ENCODE measurements at places on chromosomes 13 and 19.

DNA sequence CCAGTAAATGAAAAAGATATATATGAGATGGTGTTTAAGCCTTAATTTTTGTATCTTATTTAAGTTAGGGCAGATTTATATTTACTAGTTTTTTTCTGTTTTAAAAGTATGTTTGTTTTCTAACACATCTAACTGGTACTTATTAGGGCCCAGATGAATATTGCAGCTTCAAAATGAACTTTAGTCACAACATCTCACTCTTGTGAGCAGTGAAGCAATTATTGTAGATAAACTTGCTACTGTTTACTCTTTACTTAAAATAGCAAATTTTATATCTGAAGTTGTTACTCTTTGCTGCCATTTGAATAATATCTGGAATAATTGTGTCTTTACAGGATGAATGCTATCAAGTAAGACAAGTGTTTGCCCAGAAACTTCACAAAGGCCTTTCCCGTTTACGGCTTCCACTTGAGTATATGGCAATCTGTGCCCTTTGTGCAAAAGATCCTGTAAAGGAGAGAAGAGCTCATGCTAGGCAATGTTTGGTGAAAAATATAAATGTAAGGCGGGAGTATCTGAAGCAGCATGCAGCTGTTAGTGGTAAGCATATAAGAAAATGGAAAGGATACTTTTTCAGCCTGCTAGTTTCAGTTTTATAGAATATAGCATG lies 166.8 kb downstream of the PDS5B start:
- DNase-seq: no peak

DNA sequence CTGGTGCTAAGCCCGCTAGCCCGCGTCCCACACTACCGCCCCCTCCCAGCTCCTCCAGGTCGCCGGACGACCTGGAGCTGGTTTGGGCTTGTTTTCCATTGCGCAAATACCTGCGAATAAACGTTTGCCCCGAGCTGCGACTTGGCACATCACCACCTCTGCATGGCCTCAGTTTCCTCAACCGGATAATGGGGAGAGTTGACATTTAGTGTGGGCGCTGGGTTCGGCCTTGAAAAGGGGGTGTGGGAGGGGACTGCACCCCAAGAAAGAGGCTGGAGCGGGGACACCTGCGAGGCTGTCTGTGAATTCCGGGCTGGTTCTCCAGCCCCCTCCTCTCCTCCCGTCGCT lies 11.0 kb upstream of the JUND start:
- DNase-seq: no peak

- no peak for DNase-seq
Observed at GRCh38 chr13:102680133-102680717, 14.6 kb downstream of the METTL21C start.

GRCh38 chr19:38842439-38843174 lies 7.2 kb downstream of the HNRNPL start:
- peak; percentile 50 for DNase-seq

DNA sequence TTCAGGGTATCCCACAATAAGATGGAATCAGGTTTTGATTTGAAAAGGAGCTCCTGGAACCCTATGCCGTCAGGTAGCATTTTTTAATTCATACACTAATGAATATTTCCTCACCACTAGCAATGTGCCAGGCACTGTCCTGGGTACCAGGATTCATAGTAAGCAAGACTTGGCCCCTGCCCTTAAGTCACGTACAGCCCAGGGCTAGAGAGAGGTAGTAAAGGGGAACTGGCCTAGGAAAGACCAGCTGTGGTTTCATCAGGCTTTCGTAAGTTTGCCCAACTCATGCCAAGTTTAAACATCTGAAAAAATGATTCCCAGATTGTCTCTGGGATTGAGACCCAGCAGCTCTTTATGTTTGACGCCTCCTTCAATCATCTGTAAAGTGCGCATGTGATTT lies 45.9 kb upstream of the AMER2 start:
- DNase-seq: no peak

DNA sequence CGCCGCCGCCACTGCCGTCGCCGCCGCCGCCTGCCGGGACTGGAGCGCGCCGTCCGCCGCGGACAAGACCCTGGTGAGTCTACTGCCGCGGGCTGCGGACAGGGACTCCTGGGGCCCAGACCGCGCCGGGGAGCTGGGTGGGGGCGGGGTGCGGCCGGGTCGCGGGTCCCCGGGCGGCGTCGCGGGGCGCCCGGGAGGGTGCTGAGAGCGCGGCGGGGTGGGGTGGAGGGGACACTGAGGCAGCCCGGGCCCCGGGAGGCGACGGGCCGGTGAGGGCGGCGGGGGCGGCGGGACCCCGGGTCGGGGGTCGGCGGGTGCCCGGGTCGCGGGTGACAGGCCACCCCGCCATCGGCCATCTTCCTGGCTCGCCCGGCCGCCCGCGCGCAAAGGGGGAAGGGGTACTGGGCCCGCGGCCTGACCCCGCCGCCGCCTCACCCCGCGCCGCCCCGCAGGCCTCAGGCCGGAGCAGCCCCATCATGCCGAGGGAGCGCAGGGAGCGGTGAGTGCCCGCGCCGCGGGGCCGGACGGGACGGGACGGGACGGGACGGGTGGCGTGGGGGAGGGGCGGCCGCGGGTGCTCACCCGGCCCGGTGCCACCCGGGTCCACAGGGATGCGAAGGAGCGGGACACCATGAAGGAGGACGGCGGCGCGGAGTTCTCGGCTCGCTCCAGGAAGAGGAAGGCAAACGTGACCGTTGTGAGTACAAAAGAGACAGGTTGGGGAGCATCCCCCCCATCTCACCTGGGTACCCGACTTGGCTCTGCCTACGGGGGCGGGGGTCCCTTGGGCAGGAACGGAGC lies 489 bp downstream of the CCNE1 start:
- peak; percentile 7 for DNase-seq

GRCh38 chr13:104253063-104253680 lies 1187.0 kb upstream of the SLC10A2 start:
- no peak for DNase-seq

DNA sequence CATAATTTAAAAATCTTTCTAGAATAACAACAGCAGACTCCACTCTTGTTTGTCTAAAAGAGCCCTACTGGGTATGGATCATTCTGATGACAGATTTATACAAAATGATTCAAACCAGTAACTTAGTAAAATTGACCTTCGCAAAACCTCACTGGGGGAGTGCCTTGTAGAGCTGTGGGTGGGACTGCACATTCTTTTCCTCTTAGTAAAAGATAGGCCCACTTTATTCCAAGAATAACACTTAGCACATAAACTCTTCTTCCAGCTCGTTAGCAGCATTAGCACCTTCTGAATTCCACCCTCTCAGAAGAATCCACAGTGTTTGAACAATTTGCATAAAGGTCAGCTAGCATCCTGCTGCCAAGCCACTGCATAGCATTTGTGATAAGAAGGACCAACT lies 106.8 kb downstream of the STOML3 start:
- DNase-seq: no peak

- DNase-seq: no peak
Observed at GRCh38 chr13:59710996-59711701, 452.6 kb downstream of the DIAPH3 start.

GRCh38 chr19:17758515-17758914 lies 7.2 kb downstream of the FCHO1 start:
- DNase-seq: no peak

DNA sequence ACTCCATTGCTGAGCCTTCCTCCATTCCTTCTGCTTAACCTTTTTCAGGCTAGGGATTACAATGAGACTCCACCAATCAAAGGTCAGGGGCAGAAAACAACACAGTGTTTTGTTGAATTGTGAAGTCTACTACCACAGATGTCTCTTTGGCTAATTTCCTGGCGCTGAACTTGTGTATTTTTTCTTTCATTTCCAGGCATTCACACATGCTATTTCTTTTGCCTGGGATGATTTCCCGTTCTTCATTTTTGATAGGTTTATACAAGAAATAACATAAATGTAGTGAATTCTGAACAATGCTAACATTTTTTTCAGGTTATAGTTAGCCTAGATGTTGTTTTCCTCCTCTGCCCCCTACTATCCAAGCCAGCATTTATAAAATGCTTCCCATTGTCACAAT lies 64.3 kb downstream of the OLFM4 start:
- no peak for DNase-seq

DNA sequence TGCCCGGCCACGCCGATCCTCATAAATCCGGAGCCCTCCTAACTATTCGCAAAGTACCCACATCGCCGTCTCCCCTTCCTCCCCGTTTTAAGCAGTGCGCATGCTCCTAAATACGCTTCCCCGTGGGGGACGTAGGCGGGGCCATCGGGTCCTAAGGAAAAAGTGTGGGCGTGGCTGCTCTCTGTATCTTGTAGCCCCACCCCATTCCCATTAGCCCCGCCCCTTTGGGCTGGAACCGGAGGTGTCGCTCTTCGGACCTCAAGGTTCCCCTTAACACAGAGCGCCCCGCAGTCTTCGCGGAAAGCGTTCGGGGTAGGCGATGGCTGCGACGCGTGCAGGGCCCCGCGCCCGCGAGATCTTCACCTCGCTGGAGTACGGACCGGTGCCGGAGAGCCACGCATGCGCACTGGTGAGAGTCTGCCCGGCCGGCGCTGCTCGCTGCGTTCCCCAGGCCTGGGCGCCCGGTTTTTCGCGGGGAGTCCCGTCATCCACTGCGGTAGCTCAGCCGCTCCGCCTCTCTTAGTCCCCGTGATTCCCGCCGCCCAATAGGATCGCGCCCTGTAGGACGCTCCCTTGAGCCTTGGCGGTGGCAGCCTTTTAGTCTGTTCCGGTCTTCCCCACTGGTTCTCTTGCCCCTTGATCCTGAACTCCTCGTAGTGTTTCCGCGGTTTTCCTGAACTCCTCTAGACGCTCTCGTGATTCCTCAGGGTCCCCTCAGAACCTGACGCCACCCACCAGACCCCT lies at the start of gene ALDH16A1:
Gene ALDH16A1, plus strand, starts transcription at position 213 of the 744 bp plus-strand sequence. Its CDS starts 107 bp downstream, at position 320.
- peak; percentile 97 for DNase-seq

GRCh38 chr13:51432576-51432975 lies 20.3 kb downstream of the INTS6 start:
- DNase-seq: no peak

GRCh38 chr19:38650911-38651584 lies 3.6 kb downstream of the ACTN4 start:
- no peak for DNase-seq

GRCh38 chr13:109737606-109738005 lies 48.8 kb downstream of the IRS2 start:
- no peak for DNase-seq

- no peak for DNase-seq
Observed at GRCh38 chr13:32796754-32797153, 210.5 kb downstream of the PDS5B start.

DNA sequence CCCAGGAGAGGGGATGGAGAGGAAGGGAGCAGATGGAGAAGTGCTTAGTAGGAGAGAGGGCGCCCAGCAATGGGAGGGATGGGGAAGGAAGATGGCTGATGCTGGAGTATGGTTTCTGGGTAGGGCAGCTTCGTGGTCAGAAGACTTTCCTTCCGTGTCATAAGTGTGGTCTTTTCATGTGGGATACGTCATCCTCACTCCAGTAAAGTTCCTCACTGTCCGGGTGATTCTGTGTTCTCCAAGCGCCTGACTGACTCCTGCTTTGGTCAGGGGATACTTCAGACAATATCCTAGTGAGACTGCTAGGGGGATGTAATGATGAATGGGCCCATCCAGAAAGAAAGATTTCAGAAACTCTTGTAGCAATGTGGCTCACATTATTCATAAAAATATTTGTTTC lies 3.9 kb upstream of the OR10H3 start:
- DNase-seq: no peak

GRCh38 chr13:41554626-41555386 lies 97.5 kb downstream of the RGCC start:
- no peak for DNase-seq

GRCh38 chr19:50979758-50980157 lies 4.0 kb downstream of the KLK7 start:
- DNase-seq: no peak

GRCh38 chr19:2303211-2303798 lies 4.6 kb downstream of the LINGO3 start:
- DNase-seq: no peak

- DNase-seq: no peak
Observed at GRCh38 chr13:43196086-43196621, 172.8 kb downstream of the DNAJC15 start.

DNA sequence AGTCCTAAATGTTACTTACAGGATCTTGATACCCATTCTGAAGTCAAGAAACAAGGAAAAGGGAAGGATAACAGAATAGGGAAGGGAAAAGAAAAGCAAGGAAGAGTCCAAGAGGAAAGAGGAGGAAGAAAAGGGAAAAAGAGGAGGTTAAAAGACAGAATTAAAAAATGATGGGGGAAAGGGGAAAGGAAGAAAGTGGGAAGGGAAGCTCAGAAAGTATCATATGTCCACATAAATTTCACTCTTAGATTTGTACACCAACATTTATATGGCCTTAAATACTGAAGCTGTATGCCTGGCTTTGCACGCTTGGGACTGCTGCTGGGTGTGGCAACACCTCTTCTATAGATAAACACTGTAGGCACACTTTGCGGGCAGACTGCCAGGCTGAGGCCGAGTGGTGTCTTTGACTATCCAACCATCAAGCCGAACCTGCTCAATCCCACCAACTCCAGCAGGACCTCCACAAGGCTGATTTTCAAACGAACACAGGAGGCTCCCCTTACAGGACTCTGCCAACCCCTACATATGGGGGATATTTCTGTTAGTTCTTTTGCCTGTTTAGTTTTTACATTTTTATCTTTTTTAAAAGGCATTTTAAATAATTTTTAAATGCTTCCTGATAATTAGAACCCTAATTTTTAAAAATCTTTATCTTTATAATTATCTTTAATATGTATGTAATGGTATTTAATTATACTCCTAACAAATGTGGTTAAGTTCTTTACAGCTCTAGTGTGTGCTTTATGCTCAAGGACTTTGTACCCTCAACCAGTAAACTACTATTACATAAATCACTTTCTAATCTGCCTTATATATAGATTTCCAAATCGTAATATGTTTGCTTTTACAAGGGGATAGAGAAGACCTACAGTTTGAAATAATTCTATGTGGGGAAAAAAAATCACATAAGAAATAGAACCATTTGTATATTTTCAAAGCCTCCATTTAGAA lies 154.2 kb downstream of the DIAPH3 start:
- no peak for DNase-seq

DNA sequence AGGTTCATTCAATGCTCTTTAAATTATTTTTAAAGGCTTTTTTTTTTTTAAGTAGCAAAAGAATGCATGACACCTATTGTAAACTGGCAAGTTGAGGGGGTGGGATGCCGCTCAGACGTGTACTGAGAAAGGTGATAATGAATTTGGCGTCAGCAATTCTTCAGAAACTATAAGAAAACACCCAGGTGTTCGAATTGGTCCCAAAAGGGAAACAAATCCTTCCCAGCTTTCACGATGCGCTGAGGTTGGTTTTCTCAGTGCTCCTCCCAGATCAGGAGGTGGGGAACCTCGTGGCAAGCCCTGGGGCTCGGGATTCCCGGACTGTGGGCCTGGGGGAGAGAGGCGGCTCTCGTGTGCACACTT lies 543 bp upstream of the FAM124A start:
- DNase-seq: no peak

Measured in T-helper 17 cell (primary cell).